ENCODE measurements at places on chromosomes 6 and 20.
A peak's percentile ranks its signal among the peaks of the same experiment; 100 is the strongest.

GRCh38 chr20:37406010-37406998, 60.4 kb downstream of the SRC start:
- DNase-seq = peak; percentile 45

GRCh38 chr6:14540276-14540675, 422.7 kb downstream of the CD83 start:
- no peak for DNase-seq

- no peak for DNase-seq
Measured at GRCh38 chr6:74946961-74947360, 258.9 kb downstream of the COL12A1 start.

GRCh38 chr6:131285548-131285947, 150.3 kb downstream of the AKAP7 start:
- no peak for DNase-seq

DNA sequence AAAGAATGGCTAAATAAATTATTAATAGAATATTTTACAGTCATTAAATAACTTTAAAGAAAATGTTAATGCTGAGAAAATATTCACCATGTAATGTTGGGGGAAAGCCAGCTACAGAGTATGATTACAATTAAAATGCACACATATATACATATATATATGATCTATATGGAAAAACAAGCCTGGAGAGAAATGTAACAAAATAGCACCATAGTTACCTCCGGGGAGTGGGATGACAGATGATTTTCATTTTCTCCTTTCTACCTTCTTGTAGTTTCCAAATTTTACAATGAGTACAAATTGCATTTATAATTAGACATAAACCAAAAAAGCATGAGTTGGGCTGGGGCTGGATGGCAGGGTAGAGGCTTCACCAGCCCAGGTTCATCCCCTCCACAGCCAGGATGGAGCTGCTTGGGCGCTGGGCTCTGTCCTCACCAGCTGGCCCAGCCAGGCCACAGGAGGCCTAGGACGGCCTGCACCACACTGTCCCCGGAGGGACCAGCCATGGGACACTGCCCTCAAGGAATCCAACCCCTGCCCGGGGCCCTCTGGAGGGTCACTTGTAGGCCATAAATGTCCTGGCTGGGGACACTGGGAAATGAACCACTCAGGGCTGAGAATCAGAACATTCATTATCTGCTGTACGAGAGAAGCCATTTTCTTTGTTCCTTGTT, 10.3 kb downstream of the C20orf203 start:
- no peak for DNase-seq

GRCh38 chr20:19688031-19688806, 69.8 kb upstream of the RIN2 start:
- no peak for DNase-seq

GRCh38 chr20:33594743-33595142, 67.4 kb upstream of the C20orf144 start:
- no peak for DNase-seq

- no peak for DNase-seq
Measured at GRCh38 chr6:82711105-82711827, 347.6 kb downstream of the TPBG start.

DNA sequence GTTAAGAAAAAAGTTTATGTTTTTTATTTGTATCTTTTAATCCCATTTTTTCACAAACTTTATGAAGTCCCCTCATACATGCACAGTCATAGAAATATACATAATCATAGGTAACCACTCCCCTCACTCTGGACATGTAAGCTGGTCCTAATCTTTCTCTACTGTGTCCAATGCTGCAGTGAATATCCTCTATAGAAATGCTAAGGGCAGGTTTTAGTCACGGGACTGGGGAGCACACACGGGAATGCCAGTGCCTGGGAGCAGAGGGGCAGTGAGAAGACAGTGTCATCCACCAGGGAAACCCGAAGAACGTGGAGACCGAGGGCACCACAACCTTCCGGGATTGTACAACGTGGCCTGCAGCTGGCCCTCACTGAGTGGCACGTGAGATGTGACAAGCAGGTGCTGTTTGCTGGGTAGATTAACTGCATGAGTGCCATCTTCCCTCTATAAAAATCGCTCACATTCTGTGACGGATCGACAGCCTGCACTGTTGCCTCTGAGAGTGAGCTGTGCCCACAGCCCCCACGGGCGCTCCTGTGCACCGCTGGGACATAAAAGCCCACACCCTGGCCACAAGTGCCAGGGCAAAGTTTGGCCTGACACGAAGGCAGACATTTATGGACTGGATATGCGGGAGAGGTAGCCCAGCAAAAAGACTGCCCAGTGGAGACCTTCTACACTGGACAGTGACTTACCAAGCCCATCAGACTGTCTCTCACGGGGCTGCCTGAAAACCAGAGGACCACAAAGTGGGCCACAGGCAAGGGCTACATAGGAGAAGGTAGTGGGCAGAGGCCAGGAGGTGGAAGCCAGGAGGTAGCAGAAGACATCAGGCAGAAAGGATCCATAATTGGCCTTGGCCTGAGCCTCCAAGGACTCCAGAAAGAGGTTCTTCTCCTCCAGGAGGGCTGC, 63.2 kb downstream of the FGD2 start:
- no peak for DNase-seq

DNA sequence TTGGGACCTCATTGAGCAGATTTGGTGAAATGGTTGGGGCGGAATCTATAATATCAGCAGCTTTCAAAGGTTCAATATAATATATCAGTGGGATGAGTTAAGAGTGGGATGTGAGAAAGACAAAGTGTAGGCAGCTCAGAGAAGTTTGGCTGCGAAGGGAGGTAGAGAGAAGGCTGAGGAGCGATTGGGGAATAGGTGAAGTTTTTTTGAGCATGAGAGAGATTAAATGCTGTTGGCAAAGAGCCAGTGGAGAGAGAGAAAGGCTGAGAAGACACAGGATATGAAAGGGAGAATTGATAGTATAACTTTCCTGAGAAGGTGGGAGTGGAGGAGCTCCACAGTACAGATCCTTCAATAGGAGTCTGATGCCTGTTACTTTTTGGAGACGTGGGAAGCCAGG, 12.1 kb upstream of the SERINC3 start:
- DNase-seq = no peak

GRCh38 chr6:43078691-43079090, 2.6 kb downstream of the PTK7 start:
- DNase-seq = no peak

GRCh38 chr6:75020376-75020775, 185.5 kb downstream of the COL12A1 start:
- DNase-seq = no peak

DNA sequence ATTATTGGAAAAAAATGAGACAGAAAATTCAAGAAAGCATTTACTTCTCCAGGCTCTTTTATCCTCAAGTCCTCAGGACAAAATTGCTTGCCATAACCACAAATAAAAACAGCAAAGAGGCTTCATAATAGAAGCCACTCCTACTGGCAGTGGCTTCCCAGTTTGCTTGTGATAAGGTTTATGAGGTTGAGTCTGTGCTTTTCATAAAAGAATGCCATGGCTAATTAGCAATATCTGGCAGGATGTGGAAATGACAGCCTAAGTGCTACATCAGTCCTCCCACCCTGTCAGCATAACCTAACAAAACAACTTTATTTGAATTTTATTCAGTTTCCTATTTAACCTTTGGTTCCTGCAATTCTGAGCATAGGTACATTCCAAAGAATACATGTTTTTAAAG, 80.9 kb upstream of the HTR1E start:
- no peak for DNase-seq

DNA sequence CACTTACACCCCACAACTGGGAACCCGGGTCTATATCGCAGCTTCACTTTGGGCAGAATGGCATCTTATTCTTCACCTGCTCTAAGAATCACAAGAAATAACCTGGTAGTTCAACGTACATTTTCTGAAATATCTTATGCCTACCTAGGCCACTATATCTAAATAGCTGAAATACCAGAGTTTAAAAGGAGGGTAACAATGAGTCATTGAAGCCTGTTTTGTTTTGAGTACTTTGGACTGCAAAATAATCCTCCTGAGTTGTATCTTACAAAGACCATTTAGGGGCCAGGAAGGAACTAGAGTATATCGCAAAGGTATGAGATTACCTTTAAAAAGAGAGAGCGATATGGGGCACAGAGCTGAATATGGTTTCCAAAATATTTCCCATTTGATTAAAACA, 96.7 kb upstream of the NUP153 start:
- no peak for DNase-seq

Measured in right lung (tissue), 10 donors.